ENCODE measurements at places on chromosomes 7 and 10. TPM values are rescaled to one million over a fixed set of nuclear protein-coding genes. Genes with fewer than 3 reads are reported as not detected.

GRCh38 chr7:75740846-75741497, 2.2 kb upstream of the HIP1 start:
- DNase-seq: no peak

- DNase-seq: no peak
Observed at GRCh38 chr7:29969738-29970137, 19.9 kb downstream of the SCRN1 start.

The KDM7A gene
- 13.8 TPM for total RNA-seq

DNA sequence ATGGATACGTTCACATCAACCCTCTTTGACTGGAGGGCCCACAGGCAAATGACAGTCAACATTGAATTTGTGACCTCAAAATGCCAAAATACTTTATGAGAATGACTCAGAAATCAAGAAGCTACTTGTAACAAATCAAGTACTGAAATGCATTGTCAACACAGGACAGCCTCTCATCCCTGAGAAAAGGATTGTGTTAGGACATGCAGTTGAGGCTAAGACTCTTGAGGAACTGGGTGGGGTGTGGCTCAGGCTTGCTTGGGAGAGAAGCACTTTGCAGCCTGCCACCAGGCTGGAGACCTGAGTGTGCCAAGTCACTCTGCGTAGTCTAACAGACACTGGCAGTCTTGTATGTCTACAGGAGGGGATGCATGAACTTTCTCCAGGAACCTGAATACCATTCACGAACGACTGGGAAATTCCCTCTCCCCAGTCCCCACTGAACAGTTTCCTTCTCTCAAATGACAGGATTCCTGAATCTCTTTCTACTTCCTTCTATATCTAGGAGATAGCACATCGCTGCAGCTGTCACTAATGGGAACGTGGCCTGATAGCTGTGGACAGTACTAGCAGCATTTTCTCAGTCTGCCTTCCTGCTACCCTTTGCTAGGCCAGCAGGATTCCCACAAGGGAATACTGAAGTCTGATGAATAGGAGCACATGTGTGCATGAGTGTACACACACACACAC, 3.3 kb upstream of the SMO start:
- DNase-seq: no peak

DNA sequence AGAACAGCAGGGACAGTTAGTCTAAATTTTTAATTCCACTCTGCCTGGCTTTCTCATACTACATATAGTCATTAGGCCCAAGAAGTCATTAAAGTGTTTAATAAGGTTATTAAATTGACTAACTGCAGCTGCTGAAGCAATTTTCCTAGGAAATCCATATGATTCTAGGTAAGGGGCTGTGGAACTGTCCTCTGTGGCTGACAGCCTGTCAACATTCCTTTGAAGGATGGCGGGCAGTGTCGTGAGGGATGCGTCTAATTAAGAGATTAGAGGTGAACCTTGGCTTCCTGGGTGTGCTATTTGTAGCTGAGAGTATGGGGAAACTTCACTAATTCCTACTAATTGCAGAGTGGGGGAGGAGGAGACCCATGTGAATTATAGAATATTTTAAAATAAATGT, 64.6 kb downstream of the SNX10 start:
- no peak for DNase-seq

DNA sequence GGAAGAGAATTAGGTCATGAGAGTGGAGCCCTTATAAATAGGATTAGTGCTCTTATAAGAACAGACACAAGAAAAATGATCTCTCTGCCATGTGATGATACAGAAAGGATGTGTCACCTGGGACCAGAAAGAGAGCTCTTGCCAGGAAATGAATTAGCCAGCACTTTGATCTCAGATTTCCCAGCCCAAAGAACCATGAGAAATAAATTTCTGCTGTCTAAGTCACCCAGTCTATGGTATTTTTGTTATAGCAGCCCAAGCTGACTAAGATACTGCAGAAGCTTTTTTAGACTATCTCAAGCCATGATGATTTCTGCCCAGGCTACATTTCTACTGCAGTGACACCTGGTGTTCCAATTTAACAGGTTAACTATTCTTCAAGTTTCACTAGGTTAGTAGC, 84.8 kb downstream of the RSU1 start:
- DNase-seq: no peak

The ITPRID1 gene
- total RNA-seq: 3.1 TPM

- DNase-seq: no peak
Observed at GRCh38 chr10:22626784-22627183, 87.6 kb downstream of the PIP4K2A start.

DNA sequence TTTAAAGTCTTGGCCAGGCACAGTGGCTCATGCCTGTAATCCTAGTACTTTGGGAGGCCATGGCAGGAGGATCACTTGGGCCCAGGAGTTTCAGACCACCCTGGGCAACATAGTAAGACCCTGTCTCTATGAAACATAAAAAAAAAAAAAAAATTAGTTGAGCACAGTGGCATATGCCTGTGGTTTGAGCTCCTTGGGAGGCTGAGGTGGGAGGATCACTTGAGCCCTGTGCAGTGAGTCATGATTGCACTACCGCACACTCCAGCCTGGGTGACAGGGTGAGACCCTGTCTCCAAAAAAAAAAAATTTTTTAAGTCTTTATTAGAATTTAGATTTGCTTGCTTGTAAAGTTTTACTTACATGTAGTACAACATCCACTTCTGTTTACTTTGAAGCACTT, 14.0 kb downstream of the WNT2 start:
- DNase-seq: no peak

The ABCB4 gene
- total RNA-seq: 0.65 TPM

DNA sequence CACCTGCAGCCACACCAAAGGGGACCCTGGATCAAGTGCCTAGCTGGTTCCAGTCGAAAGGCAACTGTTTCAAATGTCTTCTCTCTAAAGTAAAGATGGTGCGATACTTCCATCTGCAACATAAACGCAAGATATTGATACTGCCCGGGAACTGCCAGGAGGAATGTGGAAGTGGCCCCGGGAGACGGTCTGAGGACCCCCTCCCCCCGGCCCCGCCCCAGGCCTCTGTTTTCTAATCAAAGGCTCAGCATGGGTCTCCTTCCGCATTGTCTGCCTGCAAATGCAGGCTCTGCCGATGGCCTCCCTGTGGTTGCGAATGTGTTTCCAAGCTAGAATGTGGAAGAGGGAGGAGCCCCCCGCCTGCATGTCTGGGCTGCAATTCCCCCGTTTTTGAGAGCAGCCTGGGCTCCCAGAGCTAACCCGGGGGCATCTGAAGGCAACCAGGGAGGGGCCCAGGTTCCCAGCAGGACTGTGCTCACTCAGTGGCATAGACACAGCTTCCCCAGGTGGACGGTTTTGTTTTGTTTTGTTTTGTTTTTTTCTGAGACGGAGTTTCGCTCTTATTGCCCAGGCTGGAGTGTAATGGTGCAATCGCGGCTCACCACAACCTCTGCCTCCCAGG, 223.9 kb upstream of the PPP2R2D start:
- no peak for DNase-seq

DNA sequence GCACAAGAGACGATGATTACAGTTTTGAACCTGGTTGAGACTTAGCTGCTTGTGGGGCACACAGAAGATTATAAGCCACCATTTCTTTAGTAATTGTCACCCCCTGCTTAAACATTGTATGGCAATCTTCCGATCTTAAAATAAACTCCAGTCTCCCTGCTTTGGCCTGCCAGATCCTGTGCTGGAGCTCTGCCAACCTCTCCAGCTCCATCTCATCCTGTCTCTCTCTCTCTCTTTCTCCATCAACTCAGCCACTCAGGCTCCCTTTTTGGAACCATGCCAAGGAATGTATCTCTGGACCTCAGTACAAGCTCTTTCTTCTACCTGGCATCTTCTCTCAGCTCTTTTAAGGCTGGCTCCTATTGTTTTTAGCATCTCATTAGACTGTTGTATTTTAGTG, 1053.2 kb downstream of the REEP3 start:
- no peak for DNase-seq

GRCh38 chr7:127683776-127684681, 32.0 kb downstream of the SND1 start:
- no peak for DNase-seq

The ALOX5 gene
- total RNA-seq: 1.9 TPM

The AS3MT gene
- total RNA-seq: 26.9 TPM

DNA sequence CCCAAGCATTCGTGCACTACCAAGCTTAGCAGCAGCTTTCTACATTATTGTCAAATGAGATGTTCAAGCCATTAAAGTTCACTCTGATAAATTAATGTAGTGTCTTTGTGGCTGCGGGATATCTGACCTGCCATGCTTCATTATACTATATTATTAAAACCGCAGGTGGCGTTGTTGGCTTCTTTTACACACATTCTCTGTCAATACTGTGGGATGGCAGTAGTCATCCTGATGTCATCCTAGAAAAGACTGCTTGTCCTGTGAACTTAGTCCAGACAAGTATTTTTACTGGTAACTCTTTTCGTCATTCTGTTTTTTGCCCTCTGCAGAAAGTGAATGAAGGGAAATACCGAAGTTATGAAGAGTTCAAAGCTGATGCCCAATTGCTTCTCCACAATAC, 103.9 kb downstream of the ZMYND11 start:
- no peak for DNase-seq

The MYL10 gene
- not detected for total RNA-seq

The PHKG1 gene
- total RNA-seq: 1.2 TPM

The NUTM2E gene
- total RNA-seq: 0.40 TPM

The CALCR gene
- not detected for total RNA-seq

- DNase-seq: no peak
Observed at GRCh38 chr10:3805201-3805790, 20.3 kb upstream of the KLF6 start.
